ENCODE measurements at places on chromosomes 12 and 14. TPM values are rescaled to one million over a fixed set of nuclear protein-coding genes. Genes with fewer than 3 reads are reported as not detected.

WSCD2 gene
- 0.46 TPM for total RNA-seq

- DNase-seq: no peak
Measured at GRCh38 chr14:104926619-104927431, 2.1 kb downstream of the PLD4 start.

GRCh38 chr12:95944108-95944704 lies 1.1 kb downstream of the AMDHD1 start:
- DNase-seq: no peak

- no peak for DNase-seq
Measured at GRCh38 chr12:84842406-84843013, 70.1 kb downstream of the SLC6A15 start.

DNA sequence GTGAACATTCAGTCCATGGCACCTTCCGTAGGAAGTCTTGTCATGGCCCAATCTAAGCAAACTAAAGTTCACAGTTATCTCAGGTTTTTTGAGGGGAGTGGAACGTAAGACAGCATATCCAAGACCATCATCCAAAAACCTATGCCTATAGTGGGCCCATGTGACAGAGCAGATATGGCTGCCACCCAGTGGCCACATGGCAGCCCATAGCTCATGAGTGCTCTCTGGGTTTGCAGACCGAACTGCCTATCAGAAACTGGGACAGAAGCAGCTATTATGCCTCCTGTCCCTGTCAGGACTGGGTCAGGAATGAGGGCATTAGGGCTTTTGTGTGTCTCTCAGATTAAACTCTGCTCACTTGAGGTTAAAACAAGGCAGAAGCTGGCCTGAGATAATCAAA lies 503.7 kb downstream of the NRXN3 start:
- no peak for DNase-seq

DNA sequence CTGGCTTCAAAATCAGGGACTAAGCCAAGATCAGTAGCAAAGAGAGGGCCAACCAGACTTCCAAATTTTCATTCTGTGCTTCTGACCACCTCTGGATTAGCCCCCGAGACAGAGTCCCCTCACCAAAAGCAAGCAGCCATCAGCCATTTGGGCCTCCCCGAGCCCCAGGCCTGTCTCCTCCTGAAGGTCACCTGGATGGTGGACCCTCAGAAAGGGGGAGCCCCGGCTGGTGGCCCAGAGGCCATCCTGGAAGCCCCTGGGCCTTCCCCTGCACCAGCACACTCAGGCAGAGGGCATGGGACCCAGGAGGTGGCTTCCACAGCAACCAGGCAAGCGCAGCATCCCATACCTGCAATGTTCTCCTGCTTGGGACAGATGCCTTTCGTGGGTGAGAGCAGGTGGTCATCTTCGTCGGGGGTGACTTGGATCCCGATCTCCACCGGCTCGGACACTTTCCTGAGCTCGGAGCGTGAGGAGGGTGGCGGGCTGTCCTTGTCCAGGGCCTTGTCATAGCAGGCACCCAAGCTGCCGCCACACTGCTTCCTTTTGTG lies 14.8 kb downstream of the BCL11B start:
- DNase-seq: no peak

GRCh38 chr12:20268121-20268732 lies 100.1 kb upstream of the PDE3A start:
- DNase-seq: no peak

Data from heart left ventricle (tissue), 16 donors.